MV-4-11 (cell line): ENCODE measurements at places on chromosomes 6 and 20.

DNA sequence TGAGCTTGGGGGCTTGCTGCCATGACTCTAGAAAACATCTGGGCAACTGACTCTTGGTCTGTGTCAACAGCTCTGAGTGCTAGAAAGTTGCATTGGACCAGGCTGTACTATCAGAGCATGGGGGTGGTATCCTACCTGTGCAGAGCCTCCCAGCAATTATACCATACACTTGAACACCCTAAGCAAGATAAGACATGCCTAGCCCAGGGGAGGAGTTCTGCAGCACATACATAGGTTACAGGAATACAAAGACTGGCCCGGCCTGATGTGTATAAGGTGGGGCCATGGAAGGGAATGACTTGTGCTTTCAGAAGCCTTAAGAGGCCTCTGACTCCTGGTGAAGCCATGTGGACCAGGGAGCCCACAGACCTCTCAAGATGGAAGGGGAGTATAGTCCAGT, 11.4 kb upstream of the MOCS1 start:
- DNase-seq = no peak

GRCh38 chr6:78462728-78463127, 404.6 kb upstream of the IRAK1BP1 start:
- DNase-seq = no peak

DNA sequence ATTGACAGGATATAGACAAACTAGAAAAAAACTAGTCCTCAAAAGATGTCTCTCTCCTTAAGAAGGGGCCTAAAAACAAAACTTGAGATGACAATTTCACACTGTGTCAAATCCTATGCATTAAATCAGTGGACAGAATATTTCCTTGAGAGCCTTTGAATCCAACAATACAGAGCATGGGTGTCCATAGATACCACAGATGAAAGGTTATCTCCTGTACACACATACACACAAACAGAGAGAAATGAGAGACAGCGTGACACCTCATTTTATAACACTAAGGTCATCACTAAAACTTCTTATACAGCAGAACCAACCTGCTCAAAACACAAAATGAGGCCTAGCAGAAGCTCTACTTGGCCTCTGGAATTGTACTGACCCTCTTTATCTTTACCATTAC, 55.5 kb downstream of the MAP7 start:
- DNase-seq = no peak

GRCh38 chr20:59751075-59751711, 146.9 kb downstream of the PHACTR3 start:
- DNase-seq = peak; percentile 82

GRCh38 chr6:133248241-133249001, 7.3 kb downstream of the EYA4 start:
- DNase-seq = no peak

DNA sequence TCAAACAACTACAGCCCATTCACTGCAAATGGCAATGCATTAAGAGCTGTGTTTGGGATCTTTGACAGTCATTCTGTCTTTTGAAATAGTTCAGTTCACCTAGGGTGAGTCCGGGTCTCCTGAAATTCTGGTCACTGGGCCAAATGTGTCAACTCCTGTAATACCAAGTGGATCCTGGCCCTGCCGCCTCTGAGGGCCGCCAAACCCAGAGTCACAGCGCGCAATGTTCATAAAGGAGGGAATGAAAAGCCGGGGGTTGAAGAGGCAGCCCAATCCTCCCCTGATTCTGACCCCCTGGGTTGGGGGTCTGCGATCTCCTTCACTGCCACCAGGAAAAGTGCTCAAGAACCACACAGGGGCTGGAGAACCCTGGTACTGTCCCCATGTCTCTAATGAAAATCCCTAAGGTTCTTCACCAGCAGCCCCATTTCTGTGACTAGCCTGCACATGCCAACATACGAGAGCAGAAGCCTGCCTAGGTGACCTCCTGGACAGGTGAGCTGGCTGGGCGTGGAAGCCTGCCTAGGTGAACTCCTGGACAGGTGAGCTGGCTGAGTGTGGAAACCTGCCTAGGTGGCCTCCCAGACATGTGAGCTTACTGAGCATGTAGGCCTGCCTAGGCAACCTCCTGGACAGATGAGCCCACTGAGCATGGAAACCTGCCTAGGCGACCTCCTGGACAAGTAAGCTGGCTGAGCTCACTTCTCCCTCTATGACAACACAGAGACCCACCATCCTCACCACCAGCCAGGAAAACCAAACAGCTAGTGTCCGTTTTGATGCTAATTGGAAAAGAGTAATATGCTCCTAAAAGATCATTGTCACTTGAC, 16.1 kb upstream of the APMAP start:
- DNase-seq = no peak

DNA sequence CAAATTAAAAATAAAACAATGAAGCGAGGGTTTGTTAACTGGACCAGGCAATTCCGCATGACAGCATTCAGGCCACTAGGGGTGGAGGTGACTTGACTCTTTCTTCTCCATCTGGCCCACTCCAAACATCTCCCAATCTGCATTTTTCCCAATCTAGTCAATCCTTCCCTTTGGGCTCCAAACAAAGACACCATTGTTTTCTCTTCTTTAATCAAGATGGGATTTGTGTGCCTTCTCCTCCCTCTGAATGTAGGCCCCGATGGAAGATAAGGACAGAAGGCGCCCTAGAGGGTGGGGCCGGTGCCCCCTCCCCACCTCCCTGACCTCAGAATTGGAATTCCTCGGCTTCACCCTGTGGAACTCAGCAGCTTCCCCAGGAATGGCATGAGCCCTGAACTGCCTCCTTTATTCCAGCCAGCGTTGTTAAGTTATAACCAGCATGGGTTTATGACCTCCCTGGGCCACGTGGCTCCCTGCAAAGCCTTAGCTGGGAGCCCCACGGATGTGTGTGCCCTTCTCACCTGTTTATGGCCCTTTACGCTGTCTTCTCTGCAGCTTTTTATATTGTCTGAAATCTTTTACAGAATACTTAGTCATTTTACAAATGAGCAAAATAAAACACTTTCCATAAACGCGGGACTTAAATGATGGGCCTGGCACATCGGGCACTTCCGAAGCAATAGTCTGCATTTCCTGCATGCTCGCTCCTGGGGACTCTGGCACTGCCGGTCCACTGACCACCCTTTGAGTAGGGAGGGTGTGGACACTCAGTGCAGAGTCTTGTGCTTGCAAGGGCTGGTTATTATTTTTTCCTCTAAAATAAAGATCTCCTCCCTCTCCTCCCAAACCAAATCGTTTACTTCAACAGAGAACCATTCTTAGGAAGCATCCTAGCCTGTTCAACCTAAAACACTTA, 24.5 kb downstream of the OVOL2 start:
- DNase-seq = no peak

- no peak for DNase-seq
These were observed 224.8 kb upstream of the JAG1 start for GRCh38 chr20:10898552-10898951.

DNA sequence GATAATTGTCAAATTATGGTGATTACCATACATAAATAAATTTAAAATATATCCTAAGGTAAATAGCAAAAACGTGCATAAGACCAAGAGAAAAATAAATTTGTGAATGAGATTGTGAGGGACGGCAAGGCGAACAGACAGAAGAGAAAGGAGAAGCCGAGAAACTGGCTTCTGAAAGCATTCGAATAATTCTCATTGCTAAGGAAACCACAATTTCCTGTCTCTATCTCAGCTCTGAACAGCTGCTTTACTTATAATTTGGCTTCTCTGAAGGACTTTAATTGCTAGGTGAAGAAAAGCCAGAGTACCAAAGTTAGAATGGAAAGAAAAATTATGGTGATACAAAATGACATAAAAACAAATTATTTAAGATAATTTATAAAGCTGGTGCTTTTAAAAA, 79.0 kb upstream of the RGS17 start:
- peak; percentile 65 for DNase-seq

DNA sequence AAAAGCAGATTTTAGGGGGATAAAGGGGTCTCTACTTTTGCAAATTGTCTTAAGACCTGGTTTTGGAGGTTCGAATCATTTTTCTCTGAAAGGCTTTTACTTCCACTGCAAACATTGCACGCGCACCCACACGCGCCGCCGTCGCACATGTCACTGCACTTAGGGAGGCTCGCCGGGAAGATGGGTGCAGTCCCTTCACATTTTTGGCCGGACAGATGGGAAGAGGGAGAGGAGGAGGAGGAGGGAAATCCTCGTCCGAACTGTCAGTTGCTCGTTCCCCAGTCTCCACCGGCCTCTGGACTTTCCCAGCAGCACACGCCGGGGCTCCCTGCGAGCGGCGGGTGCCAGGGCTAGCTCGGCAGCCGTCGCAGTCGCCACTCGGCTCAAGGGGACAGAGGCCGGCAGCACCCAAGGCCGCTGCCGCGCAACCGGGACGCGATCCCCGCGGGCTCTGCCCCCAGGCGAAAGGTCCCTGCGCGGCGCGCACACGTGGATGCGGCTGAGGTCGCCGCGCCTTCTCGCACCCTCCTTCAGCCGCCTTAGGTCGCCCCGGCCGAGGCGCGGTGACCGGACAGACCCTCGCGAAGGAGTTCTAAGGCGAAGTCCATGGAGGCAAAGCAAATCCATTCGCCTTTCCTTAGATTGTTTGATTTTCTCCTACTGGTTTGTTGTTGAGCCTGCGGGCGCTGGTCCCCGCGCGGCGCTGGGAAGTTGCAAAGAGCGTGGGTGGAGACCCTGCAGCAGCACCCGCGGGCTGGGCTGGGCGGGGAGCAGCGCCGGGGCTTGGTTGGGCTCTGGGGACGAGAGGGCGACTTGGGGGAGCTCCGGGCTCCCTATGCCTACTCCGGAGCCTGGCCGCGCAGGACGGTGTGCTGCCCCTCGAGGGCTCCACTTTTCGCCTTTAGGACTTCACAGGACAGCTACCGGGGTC, 1.2 kb downstream of the MYB start:
- DNase-seq = peak; percentile 59

GRCh38 chr6:1917626-1918371, 308.1 kb downstream of the FOXC1 start:
- DNase-seq = no peak

DNA sequence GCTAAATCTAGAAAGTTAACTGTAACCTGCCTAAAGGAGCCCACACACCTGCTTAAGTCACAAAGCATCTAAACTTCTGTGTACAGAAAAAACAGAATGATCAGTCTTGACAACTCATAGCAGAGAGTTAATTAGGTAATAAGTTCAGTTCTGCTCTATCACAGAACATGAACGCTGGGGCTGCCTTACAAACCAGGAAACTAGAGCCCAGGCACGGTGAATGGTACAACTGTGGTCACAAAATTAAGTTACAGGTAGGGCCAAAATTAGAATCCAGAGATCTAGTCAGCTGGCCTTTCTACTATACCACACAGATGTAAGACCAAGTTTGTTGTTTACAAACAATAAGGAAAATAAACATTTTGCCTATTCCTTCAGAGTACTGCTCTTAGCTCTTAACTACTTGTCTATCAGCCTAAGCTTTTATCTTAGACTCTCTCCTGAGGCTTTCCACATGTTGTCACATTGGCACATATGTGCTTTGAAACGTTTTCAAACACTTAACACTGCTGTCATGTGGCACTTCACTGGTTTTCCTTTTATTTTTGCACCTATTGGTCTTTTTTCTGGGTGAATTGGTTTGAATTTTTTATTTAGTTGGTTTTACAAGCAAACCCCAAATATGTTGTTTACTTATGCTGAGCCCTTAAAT, 75.7 kb downstream of the SIM1 start:
- DNase-seq = no peak

DNA sequence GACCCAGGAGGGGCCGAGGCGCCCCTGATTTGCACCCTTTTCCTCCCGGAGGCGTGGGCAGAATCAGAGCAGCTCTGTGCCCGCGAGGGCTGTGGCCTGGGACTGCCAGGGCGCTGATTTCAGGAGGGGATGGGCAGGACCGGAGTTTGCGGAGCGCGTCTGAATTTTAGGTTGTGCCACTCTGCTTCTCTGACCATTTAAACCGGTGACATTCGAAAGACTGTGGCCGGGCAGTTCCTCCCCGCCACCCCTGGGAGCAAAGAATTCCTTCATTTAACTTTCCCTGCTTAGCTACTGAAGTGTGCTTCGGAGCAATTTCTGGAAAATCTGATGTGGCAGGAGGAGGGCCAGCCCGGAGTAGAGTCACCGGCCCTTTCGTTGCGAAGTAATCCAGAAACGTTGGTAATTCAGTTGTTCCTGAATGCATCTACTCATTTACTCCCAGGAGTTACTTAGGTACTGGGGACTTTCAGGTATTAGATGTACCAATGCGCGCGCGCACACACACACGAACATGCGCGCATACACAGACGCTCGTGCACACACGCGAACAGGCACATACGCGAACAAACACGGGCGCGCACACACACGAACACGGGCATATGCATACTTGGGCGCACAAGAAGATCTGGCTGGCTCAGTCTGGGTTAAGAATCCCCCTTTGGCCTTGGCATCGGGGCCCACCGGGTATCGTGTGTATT, 568 bp downstream of the CCDC170 start:
- DNase-seq = peak; percentile 49

DNA sequence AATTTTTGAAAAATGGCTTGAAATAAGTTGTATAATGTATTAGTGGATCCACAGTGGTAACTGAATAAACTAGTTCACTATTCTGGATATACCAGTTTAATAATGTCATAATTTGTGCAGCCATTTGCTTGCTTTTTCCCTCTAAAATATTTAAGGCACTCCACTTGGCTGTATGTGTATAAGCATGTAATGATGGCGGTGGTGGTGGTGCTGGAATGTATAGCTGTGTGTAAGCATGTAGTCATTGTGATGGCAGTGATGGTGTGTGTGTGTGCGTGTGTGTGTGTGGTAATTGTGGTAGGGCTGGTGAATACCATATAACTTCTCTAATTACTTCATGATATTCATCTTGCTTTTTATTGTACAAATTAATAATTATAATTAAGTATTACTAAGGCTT, 89.2 kb upstream of the HIVEP1 start:
- no peak for DNase-seq

GRCh38 chr6:38195113-38195635, 375.6 kb downstream of the ZFAND3 start:
- no peak for DNase-seq

- peak; percentile 98 for DNase-seq
These were observed 38.6 kb downstream of the HLA-DPB1 start for GRCh38 chr6:33114406-33114805.

GRCh38 chr6:56709650-56710049, 67.0 kb upstream of the DST start:
- DNase-seq = no peak

DNA sequence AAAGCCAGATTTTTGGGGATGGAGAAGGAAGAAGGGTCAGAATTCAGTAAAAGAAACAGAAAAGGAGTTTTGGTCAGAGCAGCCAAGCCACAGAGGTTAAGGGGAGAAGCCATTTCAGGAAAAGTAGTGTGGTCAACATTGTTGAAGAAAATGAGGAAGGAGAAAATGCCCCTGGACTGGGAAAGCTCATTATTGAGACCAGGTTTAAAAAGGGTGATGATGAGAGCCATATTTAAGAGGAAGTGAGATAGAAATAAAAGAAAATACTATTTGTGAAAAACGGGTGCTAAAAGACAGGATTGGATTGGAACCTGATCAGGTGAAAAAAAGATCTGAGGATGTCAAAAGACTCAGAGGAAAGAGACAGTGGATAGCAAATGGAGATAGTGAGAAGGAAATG, 75.8 kb downstream of the CEP162 start:
- peak; percentile 75 for DNase-seq

GRCh38 chr20:62721511-62722370, 13.1 kb downstream of the NTSR1 start:
- no peak for DNase-seq
